Mammary epithelial cell (primary cell): ENCODE measurements at places on chromosomes 5 and 9. TPM values are rescaled to one million over a fixed set of nuclear protein-coding genes. Genes with fewer than 3 reads are reported as not detected.

DNA sequence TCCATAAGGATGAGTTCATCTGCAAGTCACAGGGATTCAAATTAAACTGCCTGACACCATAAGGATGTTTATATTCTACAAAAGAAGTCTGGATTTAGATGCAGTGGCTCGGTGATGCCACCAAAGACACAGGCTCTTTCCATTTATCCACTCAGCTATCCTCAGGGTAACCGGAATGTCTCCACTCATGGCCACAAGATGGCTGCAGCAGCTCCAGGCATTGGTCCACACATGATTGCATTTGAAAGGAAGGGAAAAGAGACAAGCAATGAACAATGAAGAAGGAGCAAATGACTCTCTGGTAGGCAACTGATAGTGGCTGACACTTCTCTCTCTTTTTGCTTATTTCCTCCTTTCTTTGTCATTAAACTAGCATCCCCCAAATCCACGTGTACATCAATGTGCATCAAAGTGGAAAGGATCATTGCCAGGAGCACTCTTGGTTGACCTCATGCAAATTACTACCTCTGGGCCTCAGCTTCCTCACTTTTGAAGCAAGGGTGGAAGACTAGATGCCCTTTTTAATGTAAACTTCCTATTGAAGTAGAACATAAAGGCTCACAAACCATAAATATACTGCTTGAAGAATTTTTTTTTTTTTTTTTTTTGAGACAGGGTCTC is 7.2 kb upstream of the SNX30 start:
- no peak for DNase-seq

DNA sequence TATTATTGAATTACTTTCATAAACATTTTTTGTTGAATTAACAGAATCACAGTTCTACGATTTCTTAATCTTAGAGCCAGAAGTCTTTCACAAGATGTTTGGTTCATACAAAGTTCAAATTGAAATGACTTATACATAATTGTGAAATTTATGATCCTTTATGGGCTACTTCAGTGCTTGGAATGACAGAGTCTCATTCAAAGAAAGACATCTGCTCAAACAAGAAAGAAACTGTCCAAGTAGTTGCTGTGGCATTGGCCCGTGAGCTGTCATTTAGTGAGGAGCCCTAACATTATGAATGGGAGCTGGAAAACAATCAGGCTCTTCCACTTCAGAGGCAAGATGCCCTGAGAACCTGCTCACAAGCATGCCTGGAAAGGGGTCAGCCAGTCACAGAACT is 63.4 kb downstream of the AUH start:
- DNase-seq: peak; percentile 78

DNA sequence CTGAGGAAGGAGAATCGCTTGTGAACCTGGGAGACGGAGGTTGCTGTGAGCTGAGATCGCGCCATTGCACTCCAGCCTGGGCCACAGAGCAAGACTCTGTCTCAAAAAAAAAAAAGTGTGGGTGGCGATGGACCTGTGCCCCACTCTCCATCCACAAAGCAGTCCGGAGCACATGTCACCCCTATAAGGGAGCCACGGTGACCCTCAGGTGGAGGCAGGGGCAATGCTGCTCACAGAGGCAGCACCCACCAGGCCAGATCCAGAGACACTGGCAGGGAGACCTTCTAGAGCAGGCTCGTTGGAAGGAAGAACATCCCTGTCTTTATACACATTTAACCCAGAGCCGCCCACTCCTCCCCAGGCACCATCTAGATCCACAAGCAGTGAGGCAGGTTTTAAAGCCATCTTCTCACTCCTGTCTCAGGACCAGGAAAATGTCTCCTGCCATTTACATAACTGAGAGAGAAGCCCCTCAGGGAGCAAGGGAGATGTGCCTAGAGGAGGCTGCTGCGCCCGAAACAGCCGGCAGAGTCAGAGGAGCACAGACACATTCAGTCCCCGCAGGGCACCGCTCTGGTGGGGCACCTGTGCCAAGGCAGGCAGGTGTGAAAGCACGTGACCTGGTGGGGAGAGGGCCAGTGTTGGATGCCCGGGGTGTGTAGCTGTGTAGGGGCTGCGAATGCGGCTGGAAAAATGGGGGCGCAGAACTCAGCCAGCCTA is 31.6 kb upstream of the ADAMTS2 start:
- no peak for DNase-seq

Gene GMCL2
- not detected for polyA plus RNA-seq

Gene NKD2
- 0.02 TPM for polyA plus RNA-seq

Gene SPATA31E1
- not detected for polyA plus RNA-seq

- peak; percentile 52 for DNase-seq
Observed at GRCh38 chr5:174951151-174951780, 226.9 kb downstream of the MSX2 start.

Gene DRD1
- not detected for polyA plus RNA-seq

DNA sequence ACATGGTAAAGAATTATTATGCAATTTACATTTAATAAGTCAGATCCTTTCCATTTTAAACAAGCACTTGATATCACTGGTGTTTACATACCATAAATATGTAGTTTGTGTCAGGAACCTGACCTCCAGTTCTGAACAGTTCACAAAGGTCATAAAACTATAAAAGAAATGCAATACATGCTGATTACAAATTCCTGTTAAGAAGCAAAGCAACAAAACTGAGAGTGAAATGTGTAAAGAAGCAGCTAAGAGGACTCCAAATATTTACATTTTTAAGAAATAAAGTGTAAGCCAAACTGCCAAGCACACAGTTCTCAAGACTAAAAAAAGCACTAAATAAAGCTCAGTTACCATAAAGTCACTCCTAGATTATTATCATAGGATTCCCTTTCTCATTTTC is 17.4 kb upstream of the SCAI start:
- no peak for DNase-seq

Gene PHF24
- polyA plus RNA-seq: 0.07 TPM

DNA sequence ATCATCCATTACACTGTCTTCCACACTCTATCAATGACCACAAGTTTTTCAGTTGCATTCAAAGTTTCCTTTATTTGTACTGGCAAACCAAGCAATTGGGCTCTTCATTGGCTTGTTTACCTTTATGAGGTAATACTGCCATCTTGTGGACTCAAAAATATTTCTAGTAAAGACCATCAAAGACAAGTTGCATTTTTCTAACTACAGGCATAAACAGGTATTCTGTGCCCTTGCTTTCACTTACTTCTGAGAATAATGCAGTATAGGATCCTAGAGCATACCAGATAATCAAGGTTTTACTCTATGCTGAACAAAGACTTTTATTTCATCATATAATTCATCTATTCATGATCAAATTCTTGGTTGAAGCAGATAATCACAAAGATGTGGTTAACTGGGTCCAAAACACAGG is 173.7 kb upstream of the POU5F2 start:
- peak; percentile 33 for DNase-seq
